ENCODE measurements at places on chromosomes 3 and 15.

- DNase-seq = no peak
These were observed 6.1 kb upstream of the HOMER2 start for GRCh38 chr15:82958638-82959037.

DNA sequence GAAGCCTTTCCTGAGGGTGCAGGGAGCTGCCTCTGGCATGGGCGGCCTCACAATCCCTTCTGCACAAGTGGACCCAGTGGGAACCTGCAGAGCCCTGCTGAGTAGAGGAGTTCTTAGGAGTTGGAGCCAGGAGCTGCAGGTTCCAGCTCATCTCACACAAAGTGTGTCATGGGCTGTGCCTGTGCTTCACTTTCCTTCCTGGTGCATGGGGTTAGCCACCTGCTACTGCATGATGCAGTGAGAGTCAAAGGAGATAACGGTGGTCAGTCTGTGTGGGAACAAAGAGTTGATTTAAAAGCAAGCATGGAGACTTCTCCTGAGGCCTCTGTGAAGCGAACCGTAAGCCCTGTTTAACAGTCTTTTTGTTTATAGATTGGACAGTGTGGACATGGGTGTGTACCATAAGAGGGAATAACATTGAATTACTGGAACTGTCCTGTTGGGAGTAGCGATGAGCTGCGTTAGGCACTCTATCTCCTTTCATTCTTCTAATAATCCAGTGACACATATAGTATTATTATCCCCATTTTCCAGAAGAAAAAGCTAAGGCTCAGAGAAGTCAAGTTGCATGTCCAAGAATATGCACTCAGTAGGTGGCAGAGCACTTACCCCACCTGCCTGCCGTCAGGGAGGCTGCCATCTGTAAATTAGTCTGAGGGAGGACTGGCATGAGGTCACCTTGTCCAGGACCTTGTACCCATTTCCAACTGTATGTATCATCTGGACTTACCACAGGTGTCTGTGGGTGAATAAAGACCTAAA lies 68.7 kb upstream of the PRR23C start:
- DNase-seq = no peak

DNA sequence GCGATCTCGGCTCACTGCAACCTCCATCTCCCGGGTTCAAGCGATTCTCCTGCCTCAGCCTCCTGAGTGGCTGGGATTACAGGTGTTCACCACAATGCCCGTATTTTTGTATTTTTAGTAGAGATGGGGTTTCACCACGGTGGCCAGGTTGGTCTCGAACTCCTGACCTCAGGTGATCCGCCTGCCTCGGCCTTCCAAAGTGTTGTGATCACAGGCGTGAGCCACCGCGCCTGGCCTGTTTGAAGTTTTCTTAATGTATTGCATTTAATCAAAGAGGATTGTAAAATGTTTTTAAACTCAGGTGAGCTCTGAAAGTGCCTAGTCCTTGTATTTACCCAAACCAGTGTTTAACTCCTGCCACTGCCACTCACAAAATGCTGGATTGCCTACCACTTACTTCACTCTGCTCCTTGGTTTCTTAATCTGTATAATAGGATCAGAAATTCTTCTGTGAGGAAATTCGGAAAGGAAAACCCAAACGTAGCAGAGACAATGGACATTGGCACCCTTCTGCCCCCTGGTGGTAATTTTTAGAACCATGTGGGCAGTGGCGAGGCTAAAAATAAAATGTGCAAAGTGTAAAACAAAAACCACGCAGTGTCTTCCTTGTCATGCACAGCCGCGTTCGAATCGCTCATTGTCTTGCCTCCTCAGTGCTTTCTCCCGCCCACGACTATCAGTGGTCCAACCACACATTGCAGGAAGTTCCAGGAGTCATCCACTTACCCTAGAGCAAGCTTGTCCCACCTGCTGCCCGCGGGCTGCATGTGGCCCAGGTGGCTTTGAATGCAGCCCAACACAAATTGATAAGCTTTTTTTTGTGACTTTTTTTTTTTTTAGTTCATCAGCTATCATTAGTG lies 27.3 kb downstream of the CEP19 start:
- peak; percentile 39 for DNase-seq

- DNase-seq = no peak
These were observed 59.7 kb downstream of the SEMA3G start for GRCh38 chr3:52385157-52385556.

DNA sequence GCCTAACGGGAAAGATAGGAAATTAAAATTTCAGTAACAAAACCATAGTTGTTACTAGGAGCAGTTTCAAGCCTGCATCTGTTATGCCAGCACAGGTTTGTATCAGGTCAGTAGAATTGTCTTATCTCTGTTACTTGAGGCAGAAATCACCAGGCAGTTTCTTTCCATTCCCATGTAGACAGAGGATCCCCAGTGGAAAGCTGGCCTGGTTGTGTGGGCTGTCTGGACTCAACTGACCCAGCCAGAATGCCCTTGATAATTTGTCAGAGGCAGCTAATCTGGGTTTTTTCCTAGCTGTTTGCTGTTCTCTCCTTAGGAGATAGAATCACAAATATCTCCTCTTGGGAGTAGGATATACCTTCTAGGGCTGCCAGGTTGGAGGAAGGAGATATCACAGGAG lies 1044.7 kb downstream of the IGSF11 start:
- DNase-seq = no peak

- DNase-seq = no peak
These were observed 30.7 kb downstream of the EFL1 start for GRCh38 chr15:82231842-82232241.

DNA sequence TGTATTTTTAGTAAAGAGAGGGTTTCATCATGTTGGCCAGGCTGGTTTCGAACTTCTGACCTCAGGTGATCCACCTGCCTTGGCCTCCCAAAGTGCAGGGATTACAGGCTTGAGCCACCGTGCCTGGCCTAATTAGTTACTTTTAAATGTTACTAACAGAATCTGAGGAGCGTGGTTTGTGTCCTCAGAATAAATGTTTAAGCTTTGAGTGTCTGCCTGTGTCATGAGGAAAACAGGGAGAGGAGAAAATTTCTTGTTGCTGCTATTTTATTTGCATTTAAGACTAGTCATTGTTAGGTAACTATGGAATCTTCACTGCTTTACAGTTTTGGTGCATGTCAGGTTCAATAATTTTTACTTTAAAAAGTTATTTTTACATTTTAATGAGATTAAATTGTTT lies 68.8 kb downstream of the TCF12 start:
- no peak for DNase-seq

- no peak for DNase-seq
These were observed 23.4 kb downstream of the RFTN1 start for GRCh38 chr3:16490062-16490619.
